ENCODE measurements at places on chromosomes 12 and 14.

GRCh38 chr12:51811203-51812202 is 37.0 kb downstream of the FIGNL2 start:
- DNase-seq = no peak

- no peak for DNase-seq
Measured at GRCh38 chr14:68671909-68672308, 121.0 kb downstream of the ZFP36L1 start.

- no peak for DNase-seq
Measured at GRCh38 chr14:99755629-99756603, 37.3 kb upstream of the EML1 start.

- DNase-seq = no peak
Measured at GRCh38 chr14:64755781-64756221, 51.6 kb downstream of the PLEKHG3 start.

- no peak for DNase-seq
Measured at GRCh38 chr12:47946413-47947323, 16.7 kb upstream of the TMEM106C start.

DNA sequence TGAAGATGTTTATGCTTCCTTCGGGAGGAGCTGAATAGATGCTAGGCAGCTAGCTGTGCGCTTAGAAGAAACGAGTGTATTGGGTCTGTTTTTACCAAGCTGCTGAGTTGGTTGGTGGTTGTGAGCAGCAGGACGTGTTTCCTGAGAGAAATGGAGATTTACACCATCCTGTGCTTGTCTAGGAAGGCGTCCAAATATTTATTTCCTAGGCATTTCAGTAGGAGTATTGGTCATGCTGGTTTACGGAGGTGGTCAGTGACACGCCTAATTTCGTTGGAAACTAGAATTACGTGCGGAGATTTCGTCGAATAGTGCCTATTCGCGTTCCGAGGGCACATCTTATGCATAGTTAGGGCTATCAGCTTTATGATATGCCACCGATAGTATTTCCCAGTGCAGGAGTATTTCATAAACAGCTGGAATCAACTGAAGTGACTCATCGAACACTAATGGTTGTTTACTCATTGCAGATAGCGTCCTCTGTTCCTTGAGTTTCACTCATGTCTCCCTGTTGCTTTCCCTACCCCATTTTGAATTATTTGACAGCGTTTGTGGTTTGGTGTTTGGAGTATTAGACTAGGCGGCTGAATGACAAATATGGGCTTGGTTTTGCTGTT is 780 bp downstream of the TBC1D15 start:
- no peak for DNase-seq

Data from vagina (tissue), 2 donors.